ENCODE measurements at places on chromosomes 6 and 20.
A peak's percentile ranks its signal among the peaks of the same experiment; 100 is the strongest.

DNA sequence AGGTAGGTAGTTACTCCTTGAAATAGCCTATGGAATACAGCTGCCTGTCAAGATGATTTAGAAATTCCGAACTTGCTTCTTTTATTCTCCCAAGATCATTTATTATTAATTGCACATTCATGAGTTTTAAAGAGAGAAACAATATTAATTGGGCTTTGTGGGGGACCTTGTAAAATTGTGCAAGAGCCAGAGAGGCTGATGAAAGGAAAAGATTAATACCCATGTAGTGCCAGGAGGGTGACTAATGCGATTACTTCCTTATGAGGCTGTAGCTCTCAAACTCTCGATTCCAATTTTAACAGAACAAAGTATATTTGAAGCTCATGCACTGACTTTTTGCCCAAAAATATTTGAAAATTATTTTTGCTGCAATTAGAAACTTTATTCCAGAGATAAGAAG, 423.8 kb upstream of the ID4 start:
- DNase-seq = no peak

DNA sequence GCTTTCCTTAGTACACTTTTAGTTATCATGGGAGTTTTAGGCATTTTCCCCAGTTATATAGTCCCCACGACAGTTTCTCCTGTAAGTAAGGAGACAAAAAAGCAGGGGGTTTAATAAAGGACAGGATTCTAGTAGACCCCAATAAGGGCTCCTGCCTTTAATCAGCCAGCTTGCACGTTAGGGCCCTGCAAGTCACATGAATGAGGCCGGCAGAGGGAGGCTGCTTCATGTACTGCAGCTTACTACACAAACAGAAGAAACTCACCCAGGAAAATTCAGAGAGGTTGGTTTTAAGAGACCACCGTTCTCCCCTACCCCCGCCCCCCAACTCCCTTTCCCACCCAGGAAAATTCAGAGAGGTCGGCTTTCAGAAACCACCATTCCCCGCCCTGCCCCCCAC, 229.7 kb upstream of the MOCS1 start:
- no peak for DNase-seq

GRCh38 chr6:130981409-130981808, 81.6 kb downstream of the EPB41L2 start:
- DNase-seq = no peak

DNA sequence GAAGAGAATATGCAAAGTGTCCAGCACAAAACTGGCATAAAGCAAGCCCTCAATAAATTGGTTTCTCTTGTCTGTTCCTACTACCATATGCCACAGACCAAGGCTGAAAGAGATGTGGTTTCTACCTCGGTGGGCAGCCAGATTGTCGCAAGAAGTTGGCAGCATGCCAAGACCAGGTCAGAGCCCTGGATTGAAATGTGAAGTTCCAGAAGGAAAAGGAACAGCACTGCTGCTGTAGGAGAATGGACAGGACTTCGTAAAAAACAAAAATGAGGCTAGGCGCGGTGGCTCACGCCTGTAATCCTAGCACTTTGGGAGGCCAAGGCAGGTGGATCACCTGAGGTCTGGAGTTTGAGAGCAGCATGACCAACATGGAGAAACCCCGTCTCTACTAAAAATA, 22.1 kb downstream of the MRPL14 start:
- DNase-seq = no peak

DNA sequence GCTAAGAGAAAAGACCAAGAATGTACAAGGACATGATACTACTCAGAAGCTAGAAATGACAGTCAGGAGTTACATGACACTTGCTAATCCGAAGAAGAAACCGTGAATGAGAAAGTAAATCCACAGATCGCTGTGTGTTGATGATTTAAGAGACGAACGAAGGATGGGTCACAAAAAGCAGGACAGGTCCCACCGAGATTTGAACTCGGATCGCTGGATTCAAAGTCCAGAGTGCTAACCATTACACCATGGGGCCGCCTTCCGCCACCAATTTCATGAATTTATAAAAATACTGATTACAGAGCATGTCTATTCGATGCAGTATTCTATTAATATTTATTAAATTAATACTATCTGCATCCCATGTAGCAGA, 54.0 kb upstream of the BTN3A2 start:
- DNase-seq = no peak

DNA sequence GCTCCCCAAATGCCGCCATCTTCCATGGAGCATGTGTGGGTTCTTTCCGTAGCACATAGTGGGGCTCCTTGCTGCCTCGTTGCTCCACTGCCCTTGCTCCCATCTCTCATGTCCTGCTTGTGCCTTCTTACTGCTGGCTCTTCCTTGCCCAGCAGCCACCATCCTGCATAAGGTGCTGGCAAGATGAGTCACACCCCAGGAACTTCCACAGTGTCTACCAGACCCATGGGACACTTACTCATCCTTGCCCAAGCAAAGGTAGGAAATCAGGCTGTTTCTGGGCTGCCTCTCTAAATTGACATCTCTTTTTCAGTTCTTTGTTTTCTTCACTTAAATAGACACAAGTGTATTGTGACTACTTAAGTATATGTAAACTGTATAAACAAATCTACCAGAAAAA, 39.4 kb upstream of the RGS17 start:
- DNase-seq = no peak

DNA sequence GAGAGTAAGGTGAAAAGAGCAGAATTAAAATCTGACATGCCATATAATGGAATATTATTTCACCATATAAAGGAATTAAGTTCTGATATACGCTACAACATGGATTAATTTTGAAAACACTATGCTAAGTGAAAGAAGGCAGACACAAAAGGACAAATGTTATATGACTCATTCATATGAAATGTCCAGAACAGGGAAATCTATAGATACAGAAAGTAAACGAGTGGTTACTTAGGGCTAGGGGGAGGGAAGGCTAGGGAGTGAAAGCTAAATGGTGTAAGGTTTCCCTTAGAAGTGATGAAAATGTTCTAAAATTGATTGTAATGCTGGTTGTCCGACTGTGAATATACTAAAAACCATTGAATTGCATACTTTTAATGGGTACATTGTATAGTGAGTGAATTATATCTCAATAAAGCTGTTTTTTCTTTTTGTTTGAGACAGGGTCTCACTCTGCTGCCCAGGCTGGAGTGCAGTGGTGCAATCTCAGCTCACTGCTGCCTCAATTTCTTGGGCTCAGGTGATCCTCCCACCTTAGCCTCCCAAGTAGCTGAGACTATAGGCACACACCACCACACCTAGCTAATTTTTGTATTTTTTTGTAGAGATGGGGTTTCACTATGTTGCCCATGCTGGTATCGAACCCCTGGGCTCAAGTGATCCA, 8.2 kb downstream of the PRPH2 start:
- DNase-seq = no peak

GRCh38 chr20:12256806-12257205, 339.1 kb downstream of the BTBD3 start:
- DNase-seq = no peak

GRCh38 chr20:37627060-37627766, 66.6 kb upstream of the CTNNBL1 start:
- DNase-seq = no peak

DNA sequence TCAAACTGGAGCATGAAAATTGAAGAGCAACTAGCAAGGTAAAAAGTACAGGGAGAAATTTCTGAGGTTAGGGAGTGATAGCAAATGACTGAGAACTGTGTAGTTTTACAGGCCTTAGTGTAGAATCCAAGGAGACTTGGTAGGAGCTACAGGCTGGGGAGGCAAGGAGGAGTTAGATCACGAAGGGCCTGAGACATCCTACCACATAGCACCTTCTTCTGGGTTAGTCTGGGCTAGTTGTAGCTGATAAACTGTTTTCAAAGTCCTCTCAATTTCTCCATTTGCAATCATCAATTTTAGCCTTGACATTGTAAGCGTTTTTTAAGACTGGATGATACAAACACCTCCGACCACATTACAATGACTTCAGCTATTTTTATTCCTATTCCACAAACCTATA, 209.7 kb downstream of the TMEM200A start:
- DNase-seq = no peak

GRCh38 chr6:163414946-163415619, 565 bp downstream of the QKI start:
- DNase-seq = no peak

- no peak for DNase-seq
Observed at GRCh38 chr6:109864050-109864449, 114.1 kb upstream of the GPR6 start.

DNA sequence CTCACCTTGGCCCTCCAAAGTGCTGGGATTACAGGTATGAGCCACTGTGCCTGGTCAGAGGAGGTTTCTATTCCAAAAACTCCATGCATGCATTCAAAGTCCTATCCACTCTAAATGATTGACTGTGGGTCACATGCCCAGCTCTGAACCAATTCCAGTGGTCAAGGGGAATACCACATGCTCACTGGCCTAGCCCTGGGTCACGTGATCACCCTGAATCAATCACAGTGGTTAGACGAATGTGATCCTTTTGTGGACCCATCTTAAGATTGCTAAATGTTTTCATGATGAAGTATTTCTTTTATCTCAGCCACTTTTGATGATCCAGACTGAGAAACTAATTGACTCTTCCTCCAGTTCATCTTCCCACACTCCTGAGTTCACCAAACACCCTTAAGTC, 475.8 kb downstream of the PREX1 start:
- DNase-seq = no peak

- no peak for DNase-seq
Observed at GRCh38 chr6:146434732-146435390, 108.8 kb upstream of the RAB32 start.

- no peak for DNase-seq
Observed at GRCh38 chr6:78570044-78570443, 297.3 kb upstream of the IRAK1BP1 start.

- no peak for DNase-seq
Observed at GRCh38 chr6:134004714-134005113, 47.7 kb downstream of the SLC2A12 start.

- no peak for DNase-seq
Observed at GRCh38 chr6:144820270-144820669, 535.1 kb downstream of the UTRN start.

- DNase-seq = peak; percentile 29
Observed at GRCh38 chr6:13485923-13486562, 1.4 kb downstream of the GFOD1 start.

DNA sequence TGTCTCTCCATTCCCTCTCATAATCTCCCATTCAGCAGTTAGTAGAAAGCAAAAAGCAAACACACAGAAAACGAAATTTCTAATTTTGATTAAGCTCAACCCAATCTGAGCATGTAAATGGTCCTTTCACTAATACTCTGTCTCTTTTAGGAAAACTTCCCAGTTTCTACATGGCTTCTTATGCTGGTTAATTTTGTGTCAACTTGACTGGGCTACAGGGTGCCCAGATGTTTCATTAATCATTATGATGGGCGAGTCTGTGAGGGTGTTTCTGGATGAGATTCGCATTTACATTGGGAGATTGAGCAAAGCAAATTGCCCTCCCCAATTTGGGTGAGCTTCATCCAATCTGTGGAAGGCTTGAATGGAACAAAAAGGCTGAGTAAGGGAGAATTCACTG, 142.2 kb downstream of the MBOAT1 start:
- no peak for DNase-seq

DNA sequence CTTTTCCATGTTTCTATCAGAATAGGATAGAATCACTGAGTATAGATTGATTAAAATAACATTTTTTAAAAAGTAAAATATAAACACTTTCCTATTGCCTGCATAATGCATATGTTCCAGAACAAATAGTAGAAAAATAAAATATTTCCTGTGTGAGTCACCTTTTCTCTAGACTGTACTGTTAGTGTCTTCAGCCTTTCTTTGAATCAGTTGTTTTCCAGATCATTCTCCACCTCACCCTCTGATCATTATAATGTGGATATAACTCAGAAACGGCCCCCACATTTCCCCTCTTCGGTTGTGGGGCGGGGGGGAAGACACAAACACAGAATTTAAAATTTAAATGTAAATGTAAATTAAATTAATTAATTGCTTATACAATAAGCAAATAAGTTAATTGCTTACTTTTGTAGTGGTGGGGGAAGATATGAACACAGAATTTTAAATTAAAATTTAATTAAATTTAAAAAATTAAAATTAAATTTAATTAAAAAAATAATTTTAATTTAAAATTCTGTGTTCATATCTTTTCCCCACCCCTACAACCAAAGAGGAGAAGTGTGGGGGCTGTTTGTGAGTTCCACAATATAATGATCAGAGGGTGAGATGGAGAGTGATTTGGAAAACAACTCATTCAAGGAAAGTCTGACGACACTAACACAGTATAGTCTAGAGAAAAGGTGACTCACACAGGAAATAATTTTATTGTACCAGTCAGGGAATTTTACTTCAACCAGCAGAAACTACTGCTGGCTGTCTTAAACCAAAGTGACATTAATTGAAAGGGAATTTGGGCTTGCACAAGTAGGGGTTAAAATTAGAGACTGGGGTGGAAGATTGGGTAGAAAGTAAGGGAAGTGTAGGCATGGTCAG, 37.1 kb upstream of the PROKR2 start:
- no peak for DNase-seq

GRCh38 chr6:63269470-63269869, 50.3 kb downstream of the LGSN start:
- DNase-seq = no peak

DNA sequence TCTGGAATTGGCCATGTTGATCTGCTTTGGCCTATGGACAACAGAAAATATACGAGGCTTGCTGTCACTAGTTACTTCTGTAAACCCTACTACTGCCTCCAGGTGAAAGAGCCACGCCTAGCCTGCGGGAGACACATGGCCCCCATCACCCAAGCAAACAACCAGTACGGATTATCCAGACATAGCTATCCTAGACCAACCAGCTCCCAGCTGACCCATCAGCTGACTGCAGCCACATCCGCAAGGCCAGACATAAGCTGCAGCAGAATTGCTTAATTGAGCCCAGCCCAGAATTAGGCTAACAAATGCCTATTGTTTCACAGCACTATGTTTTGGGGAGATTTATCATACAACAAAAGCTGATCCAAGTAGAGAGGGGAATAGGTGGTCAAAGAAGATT, 13.5 kb downstream of the REV3L start:
- DNase-seq = peak; percentile 85

Data from NCI-H748 treated with DMSO at 0.1 percent for 48 hours (cell line).